Heart right ventricle (tissue), 16 donors: ENCODE measurements at places on chromosomes 1 and 21. TPM values are rescaled to one million over a fixed set of nuclear protein-coding genes. Genes with fewer than 3 reads are reported as not detected.

- no peak for DNase-seq
Observed at GRCh38 chr1:181391301-181391900, 91.9 kb upstream of the CACNA1E start.

GRCh38 chr1:87202451-87202850 lies 126.2 kb upstream of the LMO4 start:
- no peak for DNase-seq

DNA sequence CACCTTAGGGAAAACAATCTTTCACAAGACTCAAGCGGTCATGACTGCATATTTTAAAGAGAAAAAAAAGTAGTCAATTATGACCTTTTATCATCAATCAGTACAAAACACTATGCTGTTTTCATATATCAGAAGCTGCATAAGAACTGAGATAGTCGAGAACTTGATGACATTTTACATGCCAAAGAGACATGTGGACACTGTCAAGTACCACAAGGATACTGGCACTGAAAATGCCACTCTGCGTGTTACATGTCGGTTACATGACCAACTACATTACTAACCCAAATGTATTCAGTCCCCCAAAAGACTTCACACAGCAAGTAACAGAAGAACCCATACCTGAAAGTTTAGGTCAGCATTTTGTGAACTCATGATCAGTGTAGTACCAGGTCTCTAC lies 975.0 kb upstream of the ADGRL4 start:
- DNase-seq, result peak; percentile 4

- DNase-seq, result no peak
Observed at GRCh38 chr21:23952269-23952668, 1655.0 kb downstream of the MRPL39 start.

- no peak for DNase-seq
Observed at GRCh38 chr1:240743705-240744104, 131.8 kb upstream of the GREM2 start.

Gene AIRE
- 0.06 TPM for polyA plus RNA-seq

Gene FMO3
- 0.83 TPM for polyA plus RNA-seq

Gene RAB7B
- polyA plus RNA-seq, result 1.1 TPM

Gene LDLRAD1
- not detected for polyA plus RNA-seq

DNA sequence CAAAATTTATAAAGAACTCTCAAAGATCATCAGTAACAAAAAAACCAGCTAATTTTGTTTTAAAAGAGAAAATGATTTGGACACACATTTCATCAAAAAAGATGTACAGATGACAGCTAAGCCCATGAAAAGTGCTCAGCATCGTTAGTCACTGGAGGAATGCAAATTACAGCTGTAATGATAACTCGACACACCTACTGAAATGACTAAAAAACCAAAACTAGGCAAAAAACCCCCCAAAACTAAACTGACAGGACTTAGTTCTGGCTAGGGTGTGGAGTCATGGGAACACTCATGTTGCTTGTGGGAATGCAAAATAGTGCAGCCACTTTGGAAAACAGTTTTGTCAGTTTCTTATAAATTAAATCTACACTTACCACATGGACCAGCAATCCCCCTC lies 59.5 kb downstream of the CNIH3 start:
- DNase-seq, result no peak

Gene ATXN7L2
- polyA plus RNA-seq, result 3.2 TPM

DNA sequence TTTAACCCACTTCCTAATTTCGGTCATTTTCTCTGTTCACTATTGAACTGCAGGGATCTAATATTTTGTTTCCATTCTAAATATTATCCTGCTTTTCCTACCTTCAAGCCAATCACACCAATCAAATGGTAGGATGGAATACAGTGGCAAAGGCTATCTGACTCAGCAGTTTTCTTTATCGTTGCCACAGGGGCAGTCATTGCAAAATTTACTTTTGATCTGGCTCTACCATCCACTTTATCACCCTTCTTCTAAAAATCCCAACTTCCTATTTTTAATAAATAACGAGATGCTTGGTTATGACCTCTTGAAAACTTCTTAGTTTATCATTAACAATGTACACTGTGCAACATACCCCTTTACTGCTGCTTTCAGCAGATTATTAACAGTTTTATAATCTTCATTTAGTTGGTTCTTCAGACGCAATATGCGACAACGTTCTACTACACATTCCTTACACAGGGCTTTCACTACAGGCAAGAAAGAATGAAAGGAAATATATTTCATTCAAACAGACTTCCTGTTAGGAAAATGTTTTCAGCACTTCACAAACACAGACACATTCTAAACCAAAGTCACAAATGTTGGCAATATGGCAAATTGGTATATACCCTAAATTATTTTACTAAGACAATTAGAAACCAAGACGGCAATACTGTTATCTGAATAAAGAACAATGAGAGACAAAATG lies 52.3 kb upstream of the RAP1GAP start:
- no peak for DNase-seq

DNA sequence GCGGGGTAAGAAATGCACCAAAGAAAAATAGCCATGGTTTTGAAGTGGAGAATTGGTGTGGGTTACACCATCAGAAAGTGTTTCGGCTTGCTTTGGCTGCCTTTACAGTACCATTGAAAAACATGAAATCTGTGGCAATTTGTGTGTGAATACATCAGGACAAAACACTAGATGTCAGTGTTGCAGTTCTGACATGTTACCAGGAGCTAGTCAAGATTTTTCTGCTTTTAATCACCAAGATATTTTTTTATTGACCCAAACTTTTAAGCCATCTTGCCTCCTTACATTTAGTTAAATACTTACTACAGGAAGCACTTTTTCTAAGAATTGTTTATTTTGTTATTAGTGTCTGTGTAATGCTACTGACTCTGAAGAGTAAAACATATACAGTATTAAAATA lies 14.3 kb downstream of the RRP15 start:
- no peak for DNase-seq

GRCh38 chr1:101235696-101236515 lies 913 bp upstream of the S1PR1 start:
- DNase-seq, result peak; percentile 50

DNA sequence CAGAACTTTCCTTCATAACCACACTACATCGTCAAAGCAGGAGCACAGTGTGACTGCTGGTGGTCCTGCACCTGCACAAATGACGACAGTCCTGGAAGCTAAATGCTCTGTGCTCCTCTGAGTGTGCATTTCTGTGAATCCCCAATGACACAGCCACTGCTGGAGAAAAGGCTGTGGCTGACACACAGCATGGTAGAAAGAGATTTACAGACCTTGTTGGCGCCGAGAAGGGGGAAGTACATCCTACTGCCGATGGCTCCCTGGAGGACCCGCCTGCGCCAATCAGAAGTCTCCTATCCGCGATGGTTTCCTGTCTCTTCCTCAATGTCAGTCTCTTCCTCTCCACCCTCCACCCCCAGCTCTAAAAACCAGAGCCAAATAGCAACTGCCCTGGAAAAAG lies 115.4 kb upstream of the RAB4A start:
- DNase-seq, result peak; percentile 41

GRCh38 chr1:14742181-14742980 lies 143.9 kb downstream of the KAZN start:
- no peak for DNase-seq

Gene AADACL4
- not detected for polyA plus RNA-seq

Gene CASQ2
- polyA plus RNA-seq, result 484 TPM

- no peak for DNase-seq
Observed at GRCh38 chr1:102800406-102800805, 307.9 kb downstream of the COL11A1 start.

- no peak for DNase-seq
Observed at GRCh38 chr1:162982364-162982763, 86.8 kb upstream of the RGS4 start.

GRCh38 chr1:34547046-34547674 lies 207.7 kb upstream of the GJB5 start:
- no peak for DNase-seq

Gene L1TD1
- 0.16 TPM for polyA plus RNA-seq

Gene CTSE
- not detected for polyA plus RNA-seq

DNA sequence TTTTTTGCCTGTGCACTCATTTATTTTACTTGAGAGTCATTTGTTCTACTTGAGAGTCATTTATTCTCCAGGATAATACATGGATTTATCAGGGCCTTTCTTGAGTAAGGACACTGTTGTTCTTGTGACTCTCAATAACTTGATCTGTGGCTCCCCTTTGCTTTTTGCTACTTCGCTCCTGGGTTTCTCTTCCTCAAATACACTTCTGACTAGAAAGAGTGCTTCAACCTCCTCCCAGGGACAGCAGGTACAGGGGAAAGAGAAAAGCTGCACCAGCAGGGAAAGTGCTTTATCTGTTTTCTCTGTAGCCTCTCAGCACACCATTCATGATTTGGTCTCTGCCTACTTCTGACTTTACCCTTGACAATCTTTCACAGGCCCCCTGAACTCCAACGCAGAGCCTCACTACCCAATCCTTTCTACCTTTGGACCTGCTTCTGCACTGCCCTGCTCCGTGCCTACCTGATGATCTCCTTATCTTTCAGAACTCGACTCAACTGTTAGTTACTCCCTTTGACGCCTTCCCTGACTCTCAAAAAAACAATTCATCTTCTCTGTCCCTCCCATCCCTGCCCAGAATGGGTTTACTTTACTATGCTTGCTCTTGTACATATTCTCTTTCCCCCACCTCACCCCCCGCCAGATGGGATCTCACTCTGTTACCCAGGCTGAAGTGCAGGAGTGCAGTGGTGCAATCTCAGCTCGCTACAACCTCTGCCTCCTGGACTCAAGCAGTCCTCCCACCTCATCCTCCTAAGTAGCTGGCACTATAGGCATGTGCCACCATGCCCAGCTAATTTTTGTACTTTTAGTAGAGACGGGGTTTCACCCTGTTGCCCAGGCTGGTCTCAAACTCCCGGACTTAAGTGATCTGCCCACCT lies 15.6 kb upstream of the PIGM start:
- DNase-seq, result no peak

Gene GJB3
- not detected for polyA plus RNA-seq
